ENCODE measurements at places on chromosomes 1 and 21.

GRCh38 chr1:225578251-225578977, 74.5 kb downstream of the ENAH start:
- DNase-seq = no peak

GRCh38 chr1:241639623-241640148, 483 bp downstream of the CHML start:
- no peak for DNase-seq

DNA sequence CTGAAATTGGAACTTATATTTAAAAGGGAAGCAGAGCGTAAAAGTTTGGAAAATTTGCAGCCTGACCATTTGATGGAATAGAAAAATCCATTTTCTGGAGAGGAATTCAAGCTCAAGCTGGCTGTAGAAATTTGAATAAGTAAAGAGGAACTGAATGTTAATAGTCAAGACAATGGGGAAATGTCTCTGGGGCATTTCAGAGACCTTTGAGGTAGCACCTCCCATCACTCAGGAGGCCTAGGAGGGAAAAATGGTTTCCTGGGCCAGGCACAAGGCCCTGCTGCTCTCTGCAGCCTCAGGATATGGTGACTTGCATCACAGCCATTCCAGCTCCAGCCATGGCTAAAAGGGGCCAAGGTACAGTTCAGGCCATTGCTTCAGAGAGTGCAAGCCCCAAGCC, 17.6 kb upstream of the TSHB start:
- no peak for DNase-seq

DNA sequence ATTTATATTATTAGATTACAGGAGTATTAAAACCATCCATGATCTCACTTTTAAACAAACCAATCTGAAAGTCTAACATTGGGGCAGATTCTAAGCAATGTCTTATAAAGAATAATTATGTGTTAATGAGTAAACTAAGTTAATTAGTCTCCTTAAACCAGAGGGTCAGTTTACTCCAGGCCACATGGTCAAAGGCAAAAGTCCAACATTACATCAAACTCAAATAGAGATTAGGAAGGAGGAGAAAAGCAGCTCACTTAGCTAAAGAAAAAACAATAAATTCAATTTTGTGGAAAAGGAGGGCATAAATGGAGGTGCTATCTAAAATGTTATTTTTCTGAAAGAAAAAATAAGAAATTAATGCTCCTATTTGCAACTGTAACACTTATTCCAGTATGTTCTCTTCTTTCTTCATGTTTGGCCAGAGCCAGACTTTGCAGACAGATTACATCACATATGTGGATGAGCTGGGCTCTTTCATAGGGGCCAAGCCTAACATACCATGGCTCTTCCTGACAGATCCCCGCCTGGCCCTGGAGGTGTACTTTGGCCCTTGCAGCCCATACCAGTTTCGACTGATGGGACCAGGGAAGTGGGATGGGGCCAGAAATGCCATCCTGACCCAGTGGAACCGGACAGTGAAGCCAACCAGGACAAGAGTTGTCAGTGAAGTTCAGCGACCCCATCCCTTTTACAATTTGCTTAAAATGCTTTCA, 24.3 kb upstream of the FMO2 start:
- no peak for DNase-seq

- peak; percentile 85 for DNase-seq
Measured at GRCh38 chr21:45570826-45571601, 28.8 kb upstream of the SLC19A1 start.

DNA sequence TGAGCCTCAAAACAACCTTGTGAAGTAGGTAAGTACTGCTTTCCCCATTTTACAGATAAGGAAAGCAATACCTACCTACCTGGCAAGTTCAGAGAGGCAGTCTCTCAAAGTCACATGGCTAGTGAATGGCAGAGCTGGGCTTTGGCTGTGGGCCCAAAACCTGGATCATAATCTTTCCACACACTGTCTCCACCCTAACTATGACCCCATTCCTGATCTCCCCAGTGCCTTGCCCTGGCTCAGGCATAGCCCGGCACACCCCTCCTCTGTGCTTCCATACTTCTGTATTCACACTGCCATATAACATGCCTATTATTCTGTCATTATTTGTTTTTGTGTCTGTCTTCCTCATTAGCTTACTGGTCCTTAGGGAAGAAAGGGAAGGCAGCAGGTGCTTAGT, 15.9 kb downstream of the GNG12 start:
- no peak for DNase-seq

- no peak for DNase-seq
Measured at GRCh38 chr1:172630056-172630818, 28.7 kb upstream of the FASLG start.

DNA sequence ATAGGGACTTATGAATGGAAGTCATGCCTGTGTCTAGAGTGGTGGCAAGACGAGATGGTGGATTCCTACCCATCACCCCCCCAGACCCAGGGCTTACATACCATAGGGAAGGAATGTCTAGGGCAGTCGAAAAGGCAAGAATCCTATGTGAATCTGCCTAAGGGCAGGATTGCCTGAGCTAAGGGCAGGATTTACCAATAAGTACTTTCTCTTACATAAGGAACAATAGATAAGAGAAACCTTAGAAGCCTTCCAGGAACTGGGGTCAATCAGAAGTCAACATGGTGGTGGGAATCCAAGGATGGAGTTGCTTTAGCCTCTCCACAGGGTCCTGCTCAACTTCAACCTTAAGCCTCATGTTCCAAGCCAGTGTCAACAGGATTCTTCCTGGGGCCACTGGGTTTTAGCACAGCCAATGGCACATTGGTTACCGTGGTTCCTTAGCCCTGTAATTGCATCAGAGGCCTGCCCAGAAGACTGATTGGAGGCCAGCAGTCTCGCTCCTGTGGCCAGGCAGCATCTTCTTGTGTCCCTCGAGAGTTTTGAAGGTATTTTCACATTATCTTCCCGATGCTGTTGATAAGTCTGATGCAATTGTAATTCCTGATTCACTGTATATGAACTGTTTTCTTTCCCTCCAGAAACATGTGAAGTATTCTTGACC, 20.7 kb downstream of the BACE2 start:
- DNase-seq = no peak

DNA sequence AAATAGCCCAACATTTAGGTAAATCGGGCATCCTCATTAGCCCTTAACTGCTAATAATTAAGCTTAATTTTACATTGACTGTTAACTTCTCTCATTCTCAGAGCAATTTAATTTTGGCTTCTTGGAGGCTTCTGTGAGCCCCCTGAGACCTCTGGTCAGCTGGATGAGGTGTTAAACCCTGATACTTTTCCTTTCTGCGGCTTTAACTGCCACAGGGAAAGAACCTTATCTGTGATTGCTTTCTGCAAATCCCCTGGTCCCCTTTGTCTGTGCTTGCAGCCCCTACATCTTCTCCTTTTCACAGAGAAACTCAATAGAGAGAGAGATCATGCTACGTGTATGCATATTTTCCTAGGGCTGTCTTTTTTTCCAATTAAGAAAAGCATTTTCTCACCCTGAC, 184.5 kb upstream of the CSF3R start:
- no peak for DNase-seq

- no peak for DNase-seq
Measured at GRCh38 chr1:178241057-178241456, 147.2 kb downstream of the RASAL2 start.

DNA sequence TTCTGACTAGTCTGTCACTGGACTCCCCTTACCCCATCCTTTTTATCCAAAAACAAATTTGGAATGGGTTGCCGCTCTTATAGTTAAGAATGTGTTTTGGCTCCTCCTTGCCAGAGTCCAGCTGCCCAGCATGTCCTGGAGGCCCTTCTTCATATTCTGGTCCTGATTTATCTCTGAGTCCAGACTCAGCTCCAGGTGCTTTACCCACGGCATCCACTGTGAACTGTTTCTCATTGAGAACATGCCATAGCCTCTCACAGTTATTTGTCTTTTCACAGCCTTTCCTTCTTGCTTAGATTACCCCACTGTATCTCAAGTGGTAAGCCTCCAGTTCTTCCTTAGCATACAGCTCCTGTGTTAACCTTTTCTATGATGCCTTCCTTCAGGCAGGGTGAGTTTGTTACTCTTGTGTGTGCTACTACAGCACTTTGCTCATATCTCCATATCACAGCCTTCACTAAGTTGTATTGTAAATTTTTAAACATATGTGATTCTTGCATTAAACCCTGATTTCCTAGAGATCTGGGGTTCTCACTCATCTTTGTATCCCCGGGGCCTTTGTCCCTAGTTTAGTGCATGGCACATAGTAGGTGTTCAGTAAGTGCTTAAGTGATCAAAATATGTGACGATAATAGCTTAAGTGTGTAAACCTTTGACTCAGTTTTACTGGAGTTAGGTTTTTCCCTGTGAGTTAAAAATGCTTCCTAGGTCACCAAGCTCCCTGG, 116.0 kb downstream of the OSBPL9 start:
- no peak for DNase-seq

GRCh38 chr1:63777286-63777685, 3.5 kb downstream of the ROR1 start:
- DNase-seq = no peak

- DNase-seq = no peak
Measured at GRCh38 chr1:114554577-114554976, 26.8 kb downstream of the BCAS2 start.

DNA sequence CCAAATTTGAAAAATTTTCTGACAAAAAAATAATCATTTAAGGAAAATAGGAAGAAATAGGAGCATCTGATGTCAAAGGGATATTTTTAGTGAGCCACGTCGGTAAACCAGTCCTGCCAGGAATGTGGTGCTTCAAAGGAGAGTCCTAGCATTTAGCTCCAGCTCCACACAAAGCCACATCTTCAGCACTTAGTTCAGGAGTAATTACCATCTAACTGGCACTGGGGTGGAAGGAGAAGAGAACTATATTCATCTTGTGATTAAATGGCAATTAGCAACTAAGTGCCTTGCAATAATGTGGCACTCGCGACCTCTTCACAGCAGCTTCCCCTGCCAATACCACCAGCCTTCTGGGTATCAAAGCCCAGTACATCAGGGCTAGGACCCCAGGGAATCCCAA, 409.1 kb downstream of the SETD4 start:
- no peak for DNase-seq

DNA sequence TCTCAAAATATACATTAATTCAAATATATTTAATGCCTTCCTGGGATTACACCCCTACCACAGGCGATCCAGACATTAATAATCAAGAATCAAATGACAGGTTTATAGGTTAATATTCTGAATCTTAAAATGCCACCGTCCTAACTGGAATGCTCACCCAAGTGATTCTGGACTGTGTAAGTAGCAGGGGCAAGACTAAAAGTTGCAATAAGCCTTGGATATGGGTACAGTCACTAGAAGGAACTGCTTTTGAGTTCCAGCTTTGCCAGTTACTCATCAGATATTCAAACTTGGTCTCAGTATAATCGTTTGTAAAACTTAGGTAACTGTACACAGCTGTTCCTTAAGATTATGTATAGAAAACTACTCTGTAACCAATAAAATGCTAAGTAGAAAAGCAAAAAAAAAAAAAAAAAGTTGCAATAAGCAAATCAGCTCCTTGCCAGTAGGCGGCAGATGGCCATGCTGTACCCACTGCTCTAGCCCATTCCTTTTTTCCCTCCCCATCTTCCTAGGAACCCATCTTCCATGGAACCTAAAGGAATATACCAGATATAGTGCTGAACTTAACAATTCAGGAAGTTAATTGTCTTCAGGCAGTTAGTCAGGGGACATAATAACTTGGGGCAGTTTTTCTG, 10.5 kb downstream of the RO60 start:
- no peak for DNase-seq
